ENCODE measurements at places on chromosomes 4 and X.
A peak's percentile ranks its signal among the peaks of the same experiment; 100 is the strongest.

GRCh38 chr4:156568041-156568440, 403.6 kb downstream of the PDGFC start:
- DNase-seq: no peak

GRCh38 chr4:142923619-142924018, 77.5 kb upstream of the INPP4B start:
- no peak for DNase-seq

- DNase-seq: no peak
Observed at GRCh38 chr4:88223516-88223915, 60.8 kb downstream of the PPM1K start.

DNA sequence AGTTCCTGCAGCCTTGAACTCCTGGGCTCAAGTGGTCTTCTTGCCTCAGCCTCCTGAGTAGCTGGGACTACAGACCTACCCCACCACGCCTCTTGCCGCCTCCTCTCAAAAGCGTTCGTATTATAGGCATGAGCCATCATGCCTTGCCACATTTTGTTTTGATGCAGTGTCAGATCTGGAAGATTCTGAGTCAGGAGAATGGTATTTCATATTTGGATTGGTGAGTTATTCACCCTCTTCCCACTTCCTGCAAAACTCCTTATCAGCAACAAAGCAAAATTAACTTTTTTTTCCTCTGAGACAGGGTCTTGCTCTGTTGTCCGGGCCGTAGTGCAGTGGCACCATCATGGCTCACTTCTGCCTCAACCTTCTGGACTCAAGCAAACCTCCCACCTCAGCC, 29.6 kb downstream of the REST start:
- DNase-seq: peak; percentile 19
